Kidney tubule cell (primary cell): ENCODE measurements at places on chromosomes 4 and X.
A peak's percentile ranks its signal among the peaks of the same experiment; 100 is the strongest.

GRCh38 chrX:49287665-49288064, 15.8 kb upstream of the GAGE10 start:
- DNase-seq, result no peak

DNA sequence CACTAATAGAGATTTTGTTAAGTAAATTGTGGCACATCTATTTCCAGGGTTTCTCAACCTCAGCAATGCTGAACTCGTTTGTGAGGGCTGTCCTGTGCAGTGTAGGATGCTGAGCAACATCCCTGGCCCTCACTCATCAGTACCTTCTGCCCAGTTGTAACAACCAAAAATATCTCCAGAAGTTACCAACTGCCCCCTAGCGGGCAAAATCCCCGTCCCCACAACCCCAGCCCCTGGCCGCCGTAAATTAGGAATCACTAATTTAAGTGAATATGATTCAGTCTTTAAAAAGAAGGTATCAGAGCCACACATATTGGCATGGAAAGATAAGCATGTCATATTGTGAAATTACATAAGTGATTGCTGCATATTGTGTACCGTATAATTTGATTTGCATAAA, 123.4 kb downstream of the ASB9 start:
- DNase-seq, result peak; percentile 17

GRCh38 chr4:954211-955020, 19.0 kb downstream of the DGKQ start:
- DNase-seq, result no peak

GRCh38 chrX:2875798-2876399, 47.2 kb downstream of the GYG2 start:
- peak; percentile 43 for DNase-seq

DNA sequence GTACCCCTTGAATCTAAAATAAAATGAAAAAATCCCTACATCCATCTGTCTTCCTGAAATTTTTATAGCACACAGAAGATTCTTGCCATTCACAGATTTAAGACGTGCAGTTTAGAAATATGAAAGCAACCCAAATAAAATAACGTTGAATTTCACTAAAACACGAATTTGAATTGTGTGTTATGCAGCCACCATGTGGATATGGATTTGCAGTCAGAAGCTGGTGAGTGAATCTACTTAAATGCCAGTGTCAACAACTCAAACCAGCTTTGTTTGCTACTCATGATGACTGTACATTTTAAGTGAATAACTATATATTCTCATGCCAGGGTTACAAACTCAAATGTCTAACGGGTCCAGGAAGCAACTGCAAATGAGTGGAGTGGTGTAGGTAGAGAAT, 173.0 kb upstream of the HAND2 start:
- no peak for DNase-seq

DNA sequence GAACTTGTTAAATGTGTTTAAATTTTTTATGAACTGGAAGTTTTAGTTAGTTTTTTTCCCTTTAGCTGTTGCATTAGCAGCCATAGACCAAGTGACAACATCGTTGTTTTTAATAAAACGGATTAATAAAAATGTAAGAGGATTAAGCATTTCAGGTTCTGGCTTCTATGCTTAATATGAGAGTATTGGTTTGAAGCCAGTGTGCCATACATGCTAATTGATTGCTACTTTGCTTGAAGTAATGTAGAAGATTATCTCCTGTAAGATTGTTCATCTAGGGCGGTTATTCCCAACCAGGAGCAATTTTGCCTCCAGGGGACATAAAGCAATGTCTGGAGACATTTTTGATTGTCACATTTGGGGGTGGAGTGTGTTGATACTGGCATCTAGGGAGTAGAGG, 54.3 kb downstream of the TLL1 start:
- DNase-seq, result no peak

DNA sequence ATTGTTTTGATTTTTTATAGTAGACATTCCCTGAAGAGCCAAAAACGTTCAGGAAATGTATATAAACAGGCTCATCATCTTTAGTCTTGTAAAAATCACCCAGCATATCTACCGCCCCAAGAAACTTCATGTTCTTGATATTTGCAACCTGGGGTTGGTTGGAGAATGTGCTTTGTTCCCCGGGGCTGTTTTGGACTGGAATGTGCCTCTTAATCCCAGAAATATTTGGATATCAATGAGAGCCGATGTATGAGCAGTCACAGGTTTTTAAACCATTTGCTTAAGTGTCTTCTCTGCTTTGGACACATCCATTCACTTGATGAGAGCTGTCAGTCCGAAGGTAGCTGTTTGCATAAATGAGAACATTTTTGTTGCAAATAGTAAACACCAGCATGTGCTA, 449.7 kb downstream of the PCDH7 start:
- DNase-seq, result no peak

- peak; percentile 91 for DNase-seq
These were observed 92.4 kb upstream of the AP1S2 start for GRCh38 chrX:15946783-15947580.

GRCh38 chr4:8029689-8030088, 90.0 kb upstream of the AFAP1 start:
- DNase-seq, result peak; percentile 9

DNA sequence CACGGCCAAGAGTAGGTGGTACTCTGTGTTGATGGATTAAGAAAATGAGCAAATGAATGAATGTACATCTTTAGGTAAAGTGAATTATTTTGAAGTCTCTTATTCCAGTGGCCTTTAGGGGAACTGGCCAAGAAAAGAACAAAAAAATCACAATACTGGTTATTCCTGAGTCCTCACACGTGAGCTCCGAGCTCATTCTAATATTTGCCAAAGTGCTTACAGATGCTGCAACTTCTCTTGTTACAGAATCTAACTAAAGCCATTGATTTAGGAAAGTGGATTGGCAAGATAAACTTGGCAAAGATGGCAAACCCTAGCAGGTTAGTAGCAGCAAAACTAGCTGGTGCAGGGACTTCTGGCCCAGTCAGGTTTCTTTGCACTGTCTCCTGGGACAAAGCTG, 37.6 kb downstream of the IDS start:
- no peak for DNase-seq

DNA sequence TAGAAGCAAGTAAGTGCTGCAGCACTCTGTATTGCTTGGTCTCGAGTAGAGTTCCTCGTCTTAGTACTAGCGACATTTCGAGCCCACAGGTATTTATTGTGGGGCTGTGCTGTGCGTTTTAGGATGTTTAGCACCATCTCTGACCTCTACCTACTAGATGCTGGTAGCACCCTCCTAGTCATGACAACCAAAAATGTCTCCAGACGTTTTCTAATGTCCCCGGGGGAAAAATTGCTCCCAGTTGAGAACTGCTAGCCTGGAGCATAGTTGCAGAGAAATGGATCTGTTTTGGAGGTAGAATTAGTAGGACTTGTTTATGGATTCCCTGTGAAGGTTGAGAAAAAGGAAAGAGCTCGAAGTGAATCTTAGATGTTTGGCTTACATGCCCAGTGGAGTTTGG, 287.2 kb downstream of the TENM3 start:
- no peak for DNase-seq

GRCh38 chrX:47321386-47321785, 49.0 kb upstream of the ZNF157 start:
- DNase-seq, result peak; percentile 6

DNA sequence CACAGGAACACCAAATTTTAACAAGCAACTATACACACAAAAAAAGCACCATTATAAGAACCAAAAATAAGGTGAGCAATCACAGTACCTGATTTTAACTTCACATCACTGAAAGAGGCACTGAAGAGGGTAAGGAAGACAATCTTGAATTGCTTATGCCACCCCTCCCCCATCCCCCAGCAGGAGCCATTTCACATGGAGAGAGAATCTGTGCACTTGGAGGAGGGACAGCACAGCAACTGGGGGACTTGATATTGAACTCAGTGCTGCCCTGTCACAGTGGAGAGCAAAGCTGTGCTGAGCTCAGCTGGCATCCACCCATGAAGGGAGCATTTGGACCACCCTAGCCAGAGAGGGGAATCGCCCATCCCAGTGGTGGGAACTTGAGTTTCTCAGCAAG, 56.0 kb downstream of the NUDT11 start:
- no peak for DNase-seq

DNA sequence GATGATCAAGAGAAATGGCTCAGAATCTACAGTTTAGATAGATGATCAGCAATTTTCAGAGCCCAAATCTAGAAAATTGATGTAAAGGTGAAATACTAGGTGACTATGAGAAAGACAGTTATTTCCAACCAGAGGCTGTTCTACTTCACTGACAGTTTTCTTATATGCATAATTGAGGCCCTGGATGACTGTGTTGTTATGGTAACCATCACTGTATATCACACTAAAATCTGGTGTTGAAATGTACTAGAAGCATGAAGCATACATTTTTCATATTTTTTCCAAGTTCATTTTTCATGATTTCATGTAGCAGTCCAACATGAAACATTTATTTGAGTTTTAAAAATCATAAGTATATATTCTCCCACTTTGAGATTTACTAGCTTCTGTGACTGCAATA, 87.4 kb downstream of the ATXN3L start:
- DNase-seq, result no peak

GRCh38 chr4:128711361-128711760, 98.1 kb upstream of the JADE1 start:
- no peak for DNase-seq

DNA sequence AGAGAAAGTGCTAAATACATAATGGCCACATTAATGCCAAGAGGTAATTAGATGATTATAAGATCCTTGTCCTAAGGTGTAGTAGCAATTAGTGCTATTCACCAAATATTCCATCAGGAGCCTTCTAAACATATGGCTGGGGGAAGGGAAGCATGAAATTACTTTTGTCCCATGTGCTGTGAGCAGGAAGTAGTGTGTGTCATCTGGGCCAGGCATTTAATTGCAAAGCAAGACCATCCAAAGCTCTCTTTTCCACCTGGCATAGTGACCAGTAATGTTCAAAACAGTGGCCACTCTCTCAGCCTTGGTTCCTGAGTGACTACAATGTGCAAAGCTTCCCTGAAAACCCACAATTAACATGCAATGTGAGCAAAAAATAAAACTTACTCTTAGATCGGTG, 144.2 kb upstream of the FAM241A start:
- DNase-seq, result no peak
